A172 (cell line): ENCODE measurements at places on chromosomes 6 and 20. TPM values are rescaled to one million over a fixed set of nuclear protein-coding genes. Genes with fewer than 3 reads are reported as not detected.

DNA sequence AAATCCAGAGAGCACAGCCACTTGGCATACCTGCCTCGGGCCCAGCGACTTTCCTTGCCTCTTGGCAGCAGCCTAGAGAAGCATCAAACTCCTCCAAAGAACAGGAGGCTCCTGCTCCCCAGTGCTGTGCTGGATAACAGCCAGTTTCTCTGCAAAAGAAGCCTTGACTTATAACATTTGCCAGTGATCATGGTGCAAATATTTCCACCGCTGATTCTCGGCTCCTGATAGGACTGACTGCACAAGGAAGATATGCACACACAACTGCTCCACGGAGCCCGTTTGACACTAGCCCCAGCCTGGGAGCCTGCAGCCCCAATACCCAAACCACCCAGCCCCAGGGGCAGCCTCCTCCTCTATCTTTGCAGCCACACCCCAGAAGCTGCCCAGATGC is 17.5 kb downstream of the ACSS1 start:
- no peak for DNase-seq

- no peak for DNase-seq
Observed at GRCh38 chr6:167209577-167209975, 51.8 kb upstream of the GPR31 start.

The TBP gene
- 15.1 and 20.2 TPM in 2 replicates for total RNA-seq

The SDC4 gene
- total RNA-seq, result 42.4 and 43.9 TPM in 2 replicates

The PPP1R3D gene
- total RNA-seq, result 2.3 and 3.4 TPM in 2 replicates

The WFDC5 gene
- total RNA-seq, result not detected in 2 replicates

The TTBK1 gene
- total RNA-seq, result not detected in 2 replicates
